ENCODE measurements at places on chromosomes 7 and 10. TPM values are rescaled to one million over a fixed set of nuclear protein-coding genes. Genes with fewer than 3 reads are reported as not detected.

Gene TLX1
- not detected for total RNA-seq

Gene ELN
- 0.39 TPM for total RNA-seq

Gene HOGA1
- 7.9 TPM for total RNA-seq

Gene C10orf62
- 1.5 TPM for total RNA-seq

Gene CNTNAP2
- 1.1 TPM for total RNA-seq

Gene COG5
- total RNA-seq = 23.6 TPM

Gene SLC4A2
- 209 TPM for total RNA-seq

Gene GPNMB
- total RNA-seq = 6.1 TPM

Gene GJD4
- total RNA-seq = not detected

Gene FAM241B
- total RNA-seq = 25.2 TPM

Gene ALDH18A1
- 55.8 TPM for total RNA-seq

Gene TMEM225B
- total RNA-seq = not detected

Gene POM121C
- total RNA-seq = 33.7 TPM

Gene PRKG1
- 0.21 TPM for total RNA-seq

Gene ZYX
- 114 TPM for total RNA-seq

Gene MAPK8
- 55.7 TPM for total RNA-seq

Gene ARHGEF5
- total RNA-seq = 51.5 TPM

Gene SLIT1
- not detected for total RNA-seq

Gene HIBADH
- total RNA-seq = 75.9 TPM

Gene TEX36
- total RNA-seq = not detected

Gene GPR37
- total RNA-seq = 7.5 TPM

Gene ENO4
- 0.12 TPM for total RNA-seq

Gene SHH
- total RNA-seq = 1.1 TPM

Gene TMEM130
- total RNA-seq = not detected

Gene LEP
- not detected for total RNA-seq

Gene PTF1A
- not detected for total RNA-seq

Gene TMEM236
- 0.51 TPM for total RNA-seq

Gene PTN
- 0.54 TPM for total RNA-seq

Gene WASHC2A
- 32.8 TPM for total RNA-seq

Gene CCL24
- 0.68 TPM for total RNA-seq

Gene CPA4
- total RNA-seq = not detected

Gene DPP6
- not detected for total RNA-seq

Gene MUC12
- total RNA-seq = 1.3 TPM

Gene SYCE1
- not detected for total RNA-seq

Gene GLRX3
- 61.4 TPM for total RNA-seq

Gene SPDYE1
- total RNA-seq = not detected

Gene TCF7L2
- total RNA-seq = 43.0 TPM

Gene CHN2
- total RNA-seq = 9.7 TPM

Gene ANKRD30A
- total RNA-seq = not detected

Gene COL17A1
- total RNA-seq = 0.73 TPM

Gene ZNF32
- 17.1 TPM for total RNA-seq

Gene NOC3L
- 21.8 TPM for total RNA-seq

Gene MSMB
- 7.4 TPM for total RNA-seq

Gene PSAP
- 840 TPM for total RNA-seq

Gene ASZ1
- not detected for total RNA-seq

Gene ABCB4
- not detected for total RNA-seq

Gene RADIL
- total RNA-seq = 0.83 TPM

Gene CLDN15
- 6.4 TPM for total RNA-seq

Gene HOXA2
- 3.2 TPM for total RNA-seq

Gene CNPY1
- not detected for total RNA-seq

Gene HOXA13
- 1.6 TPM for total RNA-seq

Gene SEPTIN7
- total RNA-seq = 269 TPM

Gene VENTX
- total RNA-seq = not detected

Gene SH2B2
- 3.7 TPM for total RNA-seq

Gene FAM20C
- total RNA-seq = 4.9 TPM

Gene INPP5F
- 6.9 TPM for total RNA-seq

Gene CCZ1B
- 111 TPM for total RNA-seq

Measured in Calu3 (cell line).